ENCODE measurements at places on chromosomes 7 and 10. TPM values are rescaled to one million over a fixed set of nuclear protein-coding genes. Genes with fewer than 3 reads are reported as not detected.

GRCh38 chr10:51273574-51273973 lies 199.3 kb downstream of the PRKG1 start:
- DNase-seq: no peak

CLDN3 gene
- total RNA-seq: not detected

DNA sequence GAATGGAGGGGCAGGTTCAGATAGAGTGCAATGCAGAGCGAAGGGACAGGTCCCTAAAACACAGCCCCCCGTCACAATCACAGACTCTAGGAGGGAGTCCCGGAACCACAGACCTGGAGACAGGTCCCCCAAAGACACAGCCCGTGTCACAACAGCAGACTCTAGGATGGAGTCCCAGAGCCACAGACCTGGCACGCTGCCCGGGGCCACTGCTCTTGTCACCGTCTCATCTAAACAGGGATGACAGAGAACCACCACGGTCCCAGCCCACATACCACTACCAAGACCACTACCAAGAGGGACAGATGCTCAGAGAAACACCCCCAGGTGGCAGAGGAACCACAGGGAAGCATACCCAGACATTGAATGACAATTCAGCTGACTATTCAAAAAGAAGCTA lies 183.9 kb downstream of the TCERG1L start:
- DNase-seq: no peak

DNA sequence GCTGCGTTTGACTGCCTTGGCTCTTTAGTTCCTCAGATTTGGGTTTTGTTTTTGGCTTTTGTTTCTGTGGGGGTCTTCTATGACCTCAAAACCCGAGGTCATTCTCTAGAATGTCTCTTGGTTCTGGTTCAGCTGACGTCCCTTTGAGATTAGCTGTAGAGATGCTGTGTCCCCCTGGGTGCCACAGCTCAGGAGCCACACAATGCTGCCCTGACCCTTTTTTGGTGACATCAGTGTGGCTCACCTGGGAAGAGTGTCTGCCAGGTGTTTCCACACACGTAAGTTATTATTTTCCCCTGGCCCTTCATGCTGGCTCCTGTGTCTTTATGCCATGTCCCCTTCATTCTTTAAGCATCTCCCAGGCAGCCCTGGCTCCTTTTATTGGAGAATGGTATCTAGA lies 89.8 kb upstream of the DDC start:
- DNase-seq: no peak

Data from H4 (cell line).